ENCODE measurements at places on chromosomes 11 and 22.
A peak's percentile ranks its signal among the peaks of the same experiment; 100 is the strongest.

DNA sequence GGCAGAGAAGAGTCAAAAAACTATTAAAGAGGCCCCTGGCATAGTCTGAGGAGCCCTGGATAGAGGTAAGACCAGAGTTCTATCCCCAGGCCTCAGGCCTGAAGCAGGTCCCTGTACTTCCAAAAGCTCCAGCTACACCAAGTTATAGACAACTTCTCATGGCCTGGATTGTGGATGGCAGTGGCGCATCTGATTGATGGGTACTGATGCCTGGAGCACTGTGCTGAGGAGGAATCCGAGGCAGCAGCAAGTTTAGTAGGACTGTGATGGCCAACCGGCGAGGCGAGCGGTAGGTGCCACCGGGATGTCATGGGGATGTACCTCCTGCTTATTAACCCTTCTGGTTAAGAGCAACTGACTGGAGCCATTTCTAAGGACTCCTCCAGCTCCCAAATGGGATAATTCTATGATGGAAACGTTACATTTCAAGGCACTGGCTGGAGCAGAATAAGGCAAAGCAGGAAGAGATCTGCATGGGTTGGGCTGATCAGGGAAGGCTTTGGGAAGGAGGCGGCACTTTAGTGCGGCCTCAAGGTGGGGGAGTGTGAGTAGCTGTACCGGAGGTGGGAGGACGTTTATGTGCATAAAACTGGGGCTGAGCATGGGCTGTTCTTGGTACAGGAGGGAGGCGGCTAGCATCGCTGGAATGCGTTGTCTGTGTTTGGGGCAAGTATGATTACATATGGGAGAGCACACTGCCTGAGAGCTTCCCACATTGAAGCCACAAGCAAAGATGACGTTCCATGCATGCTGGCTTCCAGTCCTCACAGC lies 24.2 kb upstream of the JAM3 start:
- no peak for DNase-seq

DNA sequence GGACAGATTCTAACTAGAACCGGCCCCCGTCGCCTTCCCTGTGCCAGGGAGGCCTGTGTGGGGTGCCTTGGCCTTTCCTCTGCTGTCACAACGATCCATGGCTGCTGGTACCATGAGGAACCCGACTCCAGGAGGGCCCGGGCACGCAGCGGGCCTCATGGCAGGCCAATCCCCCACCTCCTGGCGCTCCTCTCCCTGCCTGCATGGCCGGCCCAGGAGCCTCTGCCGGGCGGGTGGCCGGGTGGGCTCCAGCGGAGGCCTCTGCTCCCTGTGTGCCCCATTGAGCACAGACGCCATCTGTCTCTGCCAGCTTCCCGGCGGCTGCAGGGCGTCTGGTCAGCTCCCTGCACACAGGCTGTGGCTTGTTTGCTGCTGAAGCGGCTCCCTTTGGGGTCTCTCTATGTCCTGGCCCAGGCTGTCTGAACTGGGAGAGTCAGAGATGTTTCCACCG lies 86.5 kb downstream of the MYEOV start:
- no peak for DNase-seq

DNA sequence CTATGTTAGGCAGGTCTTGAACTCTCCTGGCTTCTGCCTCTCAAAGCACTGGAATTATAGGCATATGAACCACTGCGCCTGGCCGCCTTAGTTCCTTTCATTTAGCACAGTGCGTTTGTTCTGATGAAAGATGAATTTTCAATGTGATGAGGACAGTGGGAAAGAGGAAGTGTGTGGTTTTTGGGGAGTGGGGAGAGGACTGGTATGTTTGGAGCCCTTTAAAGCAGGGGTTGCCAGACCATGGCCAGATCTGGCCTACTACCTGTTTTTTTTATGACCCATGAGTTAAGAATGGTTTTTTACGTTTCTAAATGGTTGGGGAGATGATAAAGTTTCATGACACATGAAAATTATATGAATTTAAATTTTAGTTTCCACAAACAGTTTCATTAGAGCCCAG lies 12.5 kb downstream of the ATXN10 start:
- no peak for DNase-seq

- peak; percentile 90 for DNase-seq
Observed at GRCh38 chr11:123434911-123435310, 4.8 kb downstream of the GRAMD1B start.

GRCh38 chr11:75280770-75281468 lies 40.3 kb downstream of the TPBGL start:
- peak; percentile 73 for DNase-seq

DNA sequence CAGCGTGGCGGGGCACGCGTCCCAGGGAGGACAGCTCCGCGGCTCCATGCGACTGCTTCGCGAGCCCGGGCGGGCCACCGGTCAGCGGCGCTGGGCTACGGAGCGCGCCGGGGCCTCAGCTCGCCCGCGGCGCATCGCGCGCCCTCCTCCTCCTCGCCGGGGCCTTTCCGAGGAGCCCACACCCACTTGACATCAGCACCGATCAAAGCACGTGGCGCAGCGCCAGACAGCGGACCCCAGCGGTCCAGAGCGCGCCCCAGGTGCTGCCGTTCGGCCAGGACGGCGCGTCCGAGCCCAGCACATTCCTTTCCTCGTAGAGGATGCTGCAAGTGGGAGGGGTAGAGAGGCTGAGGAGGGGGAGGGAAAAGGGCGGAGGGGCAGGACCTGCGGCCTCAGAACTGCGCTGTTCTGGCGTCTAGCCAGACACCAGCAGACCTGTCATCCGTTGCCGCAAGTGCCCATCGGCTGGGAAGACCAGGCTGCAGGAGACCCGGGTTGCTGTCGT lies 88.6 kb downstream of the PLEKHA7 start:
- DNase-seq = peak; percentile 89

- DNase-seq = no peak
Observed at GRCh38 chr11:19433367-19433766, 192.6 kb upstream of the E2F8 start.

DNA sequence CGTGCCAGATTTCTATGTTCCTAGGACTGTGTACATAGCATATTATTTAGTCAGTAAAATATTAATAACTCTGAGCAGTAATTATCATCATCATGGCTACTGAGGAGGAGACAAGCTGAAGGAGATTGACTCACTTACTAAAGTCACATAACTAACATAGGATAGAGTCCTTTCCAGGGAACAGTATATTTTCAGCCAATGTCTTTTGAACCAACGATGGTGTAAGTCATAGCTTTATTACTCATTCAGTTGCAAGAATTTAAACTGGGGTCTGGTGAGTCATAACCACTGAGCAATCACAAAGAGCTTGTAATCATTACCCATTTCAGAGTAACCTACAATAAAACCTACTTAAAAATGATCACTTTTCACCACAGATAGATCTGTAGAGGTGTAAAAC lies 1564.8 kb upstream of the TENM4 start:
- no peak for DNase-seq

- DNase-seq = peak; percentile 88
Observed at GRCh38 chr11:95790933-95791708, 823 bp downstream of the CEP57 start.

DNA sequence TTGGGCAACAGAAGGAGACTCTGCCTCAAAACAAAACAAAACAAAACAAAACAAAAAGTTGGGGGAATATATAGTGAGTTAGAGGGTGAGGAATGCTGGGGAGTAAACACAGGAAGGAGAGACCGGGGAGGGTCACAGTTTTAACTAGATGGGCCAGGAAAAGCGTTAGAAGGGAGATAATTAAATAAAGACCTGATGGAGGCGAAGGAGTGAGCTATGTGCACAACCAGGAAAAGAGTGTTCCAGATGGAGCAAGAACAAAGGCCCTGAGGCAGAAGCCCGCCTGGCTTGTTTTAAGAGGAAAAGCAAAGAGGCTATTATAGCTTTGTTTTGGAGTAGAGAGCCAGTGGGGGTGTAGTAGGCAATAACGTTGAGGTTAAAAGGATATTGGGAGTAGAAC lies 4.8 kb upstream of the PLA2G6 start:
- no peak for DNase-seq

- DNase-seq = peak; percentile 63
Observed at GRCh38 chr11:121494355-121495099, 41.8 kb upstream of the SORL1-AS1 start.

GRCh38 chr11:13667795-13668101 lies 720 bp upstream of the FAR1 start:
- no peak for DNase-seq

- DNase-seq = peak; percentile 62
Observed at GRCh38 chr11:114250993-114251814, 45.0 kb upstream of the NNMT start.

- peak; percentile 53 for DNase-seq
Observed at GRCh38 chr11:68691402-68691784, 7.0 kb downstream of the GAL start.
